Activated CD4-positive, alpha-beta T cell treated with anti-CD3 and anti-CD28 coated beads, Interleukin-2, amount 10 ng/mL, durations not matched to agents 24 days and 14 days (primary cell): ENCODE measurements at places on chromosomes 1 and 21.

GRCh38 chr1:193568512-193568911 is 382.1 kb upstream of the B3GALT2 start:
- no peak for DNase-seq

- no peak for DNase-seq
Observed at GRCh38 chr1:197171531-197171930, 25.1 kb upstream of the ASPM start.

DNA sequence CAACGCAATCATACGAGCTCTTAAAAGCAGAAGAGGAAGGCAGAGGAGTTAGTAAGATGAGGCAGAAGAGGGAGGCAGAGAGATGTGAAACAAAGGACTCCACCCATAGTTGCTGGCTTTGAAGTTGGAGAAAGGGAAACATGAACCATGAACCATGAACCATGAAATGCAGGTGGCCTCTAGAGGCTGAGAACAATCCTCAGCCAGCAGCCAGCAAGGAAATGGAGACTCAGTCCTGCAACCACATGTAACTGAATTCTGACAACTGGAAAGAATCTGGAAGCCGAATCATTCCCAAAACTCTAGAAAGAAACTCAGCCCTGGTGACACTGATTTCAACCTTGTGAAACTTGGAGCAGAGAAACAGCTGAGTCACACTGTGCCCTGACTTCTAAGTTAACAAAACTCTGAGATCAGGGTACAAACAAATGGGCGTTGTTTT is 10.1 kb downstream of the DIPK1A start:
- DNase-seq, result peak; percentile 80

- no peak for DNase-seq
Observed at GRCh38 chr1:119884711-119885110, 11.6 kb downstream of the ADAM30 start.

DNA sequence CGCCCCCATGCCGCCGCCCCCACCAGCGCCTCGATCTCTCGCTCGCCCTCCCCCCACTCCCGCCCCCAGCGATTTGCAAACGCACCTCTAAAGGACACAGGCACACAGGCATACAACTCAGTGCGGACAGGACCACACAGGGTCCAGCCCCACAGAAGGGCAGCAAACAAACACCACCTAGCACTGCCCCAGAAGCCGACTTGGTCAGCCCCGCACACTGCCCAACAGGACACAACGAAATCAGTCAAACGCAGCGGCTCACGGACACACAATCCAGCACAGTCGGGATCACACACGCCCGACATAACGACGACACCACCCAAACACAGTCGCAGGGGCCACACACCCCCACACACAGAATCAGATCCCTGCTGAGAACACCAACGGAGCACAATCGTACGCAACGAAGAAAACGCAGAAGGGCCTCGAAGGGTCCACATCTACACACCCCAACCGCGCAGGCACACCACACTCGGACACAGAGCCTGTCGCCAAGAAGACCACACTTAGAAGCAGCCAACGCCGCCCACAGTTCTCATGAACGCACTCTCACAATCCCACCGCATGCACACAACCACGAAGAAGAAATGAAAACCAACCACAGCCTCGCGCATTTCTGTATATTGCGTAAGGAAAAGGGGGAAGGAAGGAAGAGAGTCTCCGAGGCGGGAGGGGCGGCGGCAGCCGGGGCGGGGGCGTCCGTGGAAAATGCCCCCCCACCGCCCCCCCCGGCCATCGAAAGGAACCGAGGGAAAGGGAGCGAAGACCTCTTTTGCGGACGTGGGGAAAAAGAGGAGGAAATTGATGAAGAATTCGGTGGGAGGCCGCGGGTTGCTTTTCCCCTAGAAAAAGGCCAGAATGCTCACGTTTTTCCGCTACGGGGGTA is 481 bp downstream of the TAL1 start:
- peak; percentile 70 for DNase-seq

GRCh38 chr1:15141935-15142539 is 11.5 kb upstream of the TMEM51 start:
- DNase-seq, result no peak

- DNase-seq, result peak; percentile 88
Observed at GRCh38 chr1:159826441-159827101, at the start of gene SLAMF8. Gene SLAMF8, plus strand, starts transcription at chr1:159826873. Its CDS starts 26 bp downstream, at chr1:159826899.

GRCh38 chr1:53860967-53861411 is 22.9 kb upstream of the NDC1 start:
- peak; percentile 86 for DNase-seq
